ENCODE measurements at places on chromosomes 2 and 18. TPM values are rescaled to one million over a fixed set of nuclear protein-coding genes. Genes with fewer than 3 reads are reported as not detected.

The ANKRD29 gene
- total RNA-seq = 9.1 TPM

The STARD6 gene
- not detected for total RNA-seq

The GPC1 gene
- 84.5 TPM for total RNA-seq

The HOXD10 gene
- total RNA-seq = not detected

The AQP12A gene
- total RNA-seq = not detected

The KCNG2 gene
- not detected for total RNA-seq

The GKN2 gene
- total RNA-seq = not detected

The RIT2 gene
- not detected for total RNA-seq

The SEPTIN10 gene
- 89.0 TPM for total RNA-seq

The ITPRIPL1 gene
- 10.7 TPM for total RNA-seq

The ZNF512 gene
- 38.7 TPM for total RNA-seq

The NEUROD1 gene
- not detected for total RNA-seq

The INPP4A gene
- total RNA-seq = 35.0 TPM

The PRKAG3 gene
- not detected for total RNA-seq

The CRYGC gene
- not detected for total RNA-seq

The ITGB6 gene
- 0.61 TPM for total RNA-seq

The C2orf66 gene
- total RNA-seq = under 0.01 TPM

The DNER gene
- total RNA-seq = not detected

The MYCN gene
- total RNA-seq = not detected

The VWA3B gene
- not detected for total RNA-seq

The TLX2 gene
- total RNA-seq = not detected

The DCDC2C gene
- total RNA-seq = not detected

The EFR3B gene
- 0.16 TPM for total RNA-seq

The IL36RN gene
- not detected for total RNA-seq

The IL1F10 gene
- total RNA-seq = not detected

The SPATS2L gene
- 90.2 TPM for total RNA-seq

The SH2D6 gene
- total RNA-seq = not detected

The CKAP2L gene
- 3.0 TPM for total RNA-seq

The LYG2 gene
- not detected for total RNA-seq

The SLC20A1 gene
- total RNA-seq = 46.4 TPM

The OLA1 gene
- total RNA-seq = 77.4 TPM

The GALR1 gene
- total RNA-seq = not detected

The REG1A gene
- total RNA-seq = not detected

The SIX2 gene
- 0.65 TPM for total RNA-seq

The MYO7B gene
- total RNA-seq = 0.16 TPM

The ZAP70 gene
- total RNA-seq = not detected
